ENCODE measurements at places on chromosomes 5 and 9. TPM values are rescaled to one million over a fixed set of nuclear protein-coding genes. Genes with fewer than 3 reads are reported as not detected.

- no peak overlapping the region for H3K27ac ChIP-seq
- no peak overlapping the region for H3K4me3 ChIP-seq
- no peaks in the 10 kb centered on the region for H3K27me3 ChIP-seq
Observed at GRCh38 chr9:112198646-112199045, 23.5 kb upstream of the SUSD1 start.

NAIP gene
- total RNA-seq = 21.4 TPM

DNA sequence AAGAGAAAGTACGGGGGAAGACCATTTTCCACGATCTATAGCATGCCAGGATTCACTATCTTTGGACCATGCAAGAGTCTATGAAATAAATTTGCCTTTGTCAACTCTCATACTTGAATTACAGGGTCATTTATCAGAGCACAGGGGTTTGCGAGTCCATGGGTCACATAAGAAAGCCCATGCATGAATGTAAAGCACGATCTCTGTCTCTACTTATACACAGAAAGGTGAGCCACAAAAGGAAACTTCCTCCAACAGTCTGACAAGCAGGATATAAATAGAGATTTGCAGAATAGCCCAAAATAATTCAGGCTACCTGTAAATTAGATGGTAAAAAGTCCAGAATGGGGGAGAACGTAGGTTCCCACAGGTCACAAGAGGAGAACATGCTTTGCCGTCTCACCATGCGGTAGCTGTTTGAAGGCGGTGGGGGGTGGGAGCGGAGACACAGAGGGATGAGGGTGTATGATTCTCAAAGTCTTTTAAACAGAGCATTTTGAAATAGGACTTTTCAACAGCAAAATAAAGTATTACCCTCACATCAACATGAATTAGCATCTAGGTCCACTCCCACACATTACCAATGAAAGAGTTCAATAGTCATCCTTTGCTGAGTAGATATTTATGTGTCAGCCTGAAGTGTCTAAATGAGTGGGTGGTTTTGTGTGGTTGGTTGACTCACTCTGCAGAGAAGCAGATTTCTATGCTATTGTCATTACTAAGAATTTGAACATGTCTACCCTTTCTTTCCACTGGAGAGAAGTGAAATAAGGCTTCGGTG is 279.7 kb downstream of the EBF1 start:
- DNase-seq = no peak
- peaks cover 12% of the 10 kb centered on the region for H3K4me1 ChIP-seq
- H3K4me3 ChIP-seq = no peak overlapping the region
- H3K27ac ChIP-seq = no peak overlapping the region

DNA sequence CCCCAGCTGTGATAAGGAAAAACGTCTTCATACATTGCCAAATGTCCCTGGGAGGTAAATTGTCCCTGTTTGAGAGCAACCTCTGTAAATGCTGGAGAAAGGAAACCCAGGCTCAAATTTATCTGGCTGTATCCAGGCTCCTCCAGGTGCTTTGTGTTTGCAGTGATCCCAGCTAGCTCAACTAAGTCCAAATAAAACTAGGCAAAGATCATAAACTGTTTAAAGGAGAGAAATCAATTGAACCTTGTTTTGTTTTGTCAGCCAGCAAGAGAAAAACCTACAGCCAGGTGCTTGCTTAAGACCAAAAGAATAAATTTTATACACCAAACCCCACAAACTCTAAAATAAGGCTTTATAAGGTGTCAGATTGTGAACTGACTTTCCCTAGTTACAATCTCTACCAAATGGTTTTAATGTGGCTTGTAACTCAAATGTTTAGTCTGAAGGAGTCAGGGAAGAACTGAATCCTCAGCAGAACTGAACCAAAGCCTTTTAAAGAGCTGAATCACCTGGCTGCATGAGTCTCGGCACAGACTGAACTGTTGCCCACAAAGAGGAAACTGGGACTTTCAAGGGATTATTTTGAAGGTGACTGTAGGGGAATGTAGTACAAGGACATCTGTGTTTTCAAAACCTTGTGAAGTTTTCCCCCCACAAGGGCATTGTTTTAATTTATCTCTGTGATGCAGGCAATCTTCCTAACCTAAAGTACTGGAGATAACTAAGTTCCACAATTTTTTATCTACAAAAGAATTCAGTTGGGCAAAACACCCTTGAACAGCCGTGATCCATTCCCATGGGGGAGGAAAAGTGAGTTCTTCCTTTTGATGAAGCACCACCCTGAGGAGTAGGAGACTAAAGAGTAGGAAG is 201.7 kb upstream of the TARS1 start:
- H3K27me3 ChIP-seq = no peaks in the 10 kb centered on the region
- no peaks in the 10 kb centered on the region for H3K36me3 ChIP-seq
- DNase-seq = no peak
- peaks cover 27% of the 10 kb centered on the region for H3K4me1 ChIP-seq
- H3K27ac ChIP-seq = no peak overlapping the region

SLC6A7 gene
- total RNA-seq = not detected

DNA sequence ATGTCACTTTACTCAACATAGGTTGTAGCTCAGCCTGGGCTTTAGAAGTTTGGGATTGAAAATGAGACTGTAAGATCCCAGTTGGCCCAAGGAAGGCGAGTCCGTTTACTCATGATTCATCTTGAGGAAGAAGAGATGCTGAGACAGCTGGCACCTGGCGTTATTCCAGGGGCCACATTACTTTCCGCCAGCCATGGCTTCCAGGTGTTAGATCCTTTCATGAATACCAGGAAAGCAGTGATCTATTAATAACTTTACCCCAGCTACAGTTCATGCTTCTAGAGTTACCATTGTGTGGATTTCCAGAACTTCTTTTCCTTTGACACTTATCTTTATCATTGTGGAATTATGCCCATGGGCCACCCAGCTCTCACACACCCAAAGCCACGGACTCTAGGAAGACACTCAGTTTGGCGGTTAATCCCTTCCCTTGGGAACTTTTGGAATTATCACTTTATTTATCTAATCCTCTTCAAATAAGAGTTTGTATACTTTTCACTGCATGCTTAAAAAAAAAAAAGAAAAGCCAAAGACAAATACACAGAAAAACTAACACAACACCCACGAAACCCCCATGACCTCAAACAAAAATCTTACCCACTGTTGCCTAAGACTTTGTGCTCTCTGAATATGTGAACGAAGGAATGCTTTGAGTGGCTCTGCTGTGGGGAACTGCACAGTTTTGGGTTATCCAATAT is 26.9 kb downstream of the RAI14 start:
- no peaks in the 10 kb centered on the region for H3K36me3 ChIP-seq
- no peak overlapping the region for H3K27ac ChIP-seq
- no peaks in the 10 kb centered on the region for H3K4me1 ChIP-seq
- peaks cover 6% of the 10 kb centered on the region for H3K27me3 ChIP-seq
- no peak overlapping the region for H3K4me3 ChIP-seq
- DNase-seq = no peak

PWWP2A gene
- 41.7 TPM for total RNA-seq

GRCh38 chr9:99189887-99190596 is 31.7 kb downstream of the ALG2 start:
- no peaks in the 10 kb centered on the region for H3K36me3 ChIP-seq
- no peak for DNase-seq
- peaks cover 4% of the 10 kb centered on the region for H3K27me3 ChIP-seq
- H3K4me1 ChIP-seq = peaks cover 13% of the 10 kb centered on the region
- no peak overlapping the region for H3K27ac ChIP-seq

GMCL2 gene
- not detected for total RNA-seq

CDC14B gene
- total RNA-seq = 13.3 TPM

PITX1 gene
- total RNA-seq = not detected

ROPN1L gene
- total RNA-seq = 0.57 TPM

DNA sequence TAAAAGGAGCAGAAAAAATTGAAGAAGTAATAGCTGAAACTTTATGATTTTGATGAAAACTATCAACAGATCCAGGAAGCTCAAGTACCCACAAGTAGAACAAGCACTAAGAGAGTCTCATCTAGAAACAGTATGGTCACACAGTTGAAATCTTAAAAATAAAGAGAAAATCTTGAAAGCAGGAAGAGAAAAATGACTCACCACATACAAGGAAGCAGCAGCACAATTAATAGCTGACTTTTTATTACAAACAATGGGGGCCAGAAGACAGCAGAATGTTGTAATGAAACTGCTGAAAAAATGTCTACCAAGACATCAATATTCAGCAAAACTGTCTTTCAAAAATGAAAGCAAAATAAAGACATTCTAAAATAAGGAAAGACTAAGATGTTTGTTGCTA is 1108.3 kb upstream of the DMAC1 start:
- H3K4me1 ChIP-seq = no peaks in the 10 kb centered on the region
- H3K4me3 ChIP-seq = no peak overlapping the region
- peaks cover 4% of the 10 kb centered on the region for H3K27me3 ChIP-seq
- no peak overlapping the region for H3K27ac ChIP-seq
- no peak for DNase-seq

- no peaks in the 10 kb centered on the region for H3K4me1 ChIP-seq
- no peak overlapping the region for H3K27ac ChIP-seq
- H3K36me3 ChIP-seq = no peaks in the 10 kb centered on the region
- DNase-seq = no peak
- no peaks in the 10 kb centered on the region for H3K27me3 ChIP-seq
Observed at GRCh38 chr5:18605186-18605585, 970.9 kb downstream of the TAF11L14 start.

SLC45A2 gene
- total RNA-seq = 0.93 TPM

- H3K4me1 ChIP-seq = peaks cover 53% of the 10 kb centered on the region
- H3K27me3 ChIP-seq = no peaks in the 10 kb centered on the region
- DNase-seq = no peak
- H3K36me3 ChIP-seq = peaks cover 10% of the 10 kb centered on the region
- peak overlapping the region; percentile 89 for H3K27ac ChIP-seq
Observed at GRCh38 chr9:72363236-72363635, 1.8 kb downstream of the ZFAND5 start.

GRCh38 chr5:112397690-112398089 is 21.4 kb downstream of the EPB41L4A start:
- H3K27me3 ChIP-seq = peaks cover 17% of the 10 kb centered on the region
- DNase-seq = no peak
- no peak overlapping the region for H3K4me3 ChIP-seq
- no peaks in the 10 kb centered on the region for H3K4me1 ChIP-seq

SPOCK1 gene
- total RNA-seq = not detected

GRCh38 chr9:104921067-104921741 is 6.8 kb downstream of the ABCA1 start:
- H3K4me1 ChIP-seq = no peaks in the 10 kb centered on the region
- H3K27ac ChIP-seq = no peak overlapping the region
- no peak for DNase-seq
- H3K36me3 ChIP-seq = no peaks in the 10 kb centered on the region
- H3K27me3 ChIP-seq = no peaks in the 10 kb centered on the region
- no peak overlapping the region for H3K4me3 ChIP-seq

PCDHAC1 gene
- not detected for total RNA-seq

IFNB1 gene
- total RNA-seq = not detected

- H3K27ac ChIP-seq = no peak overlapping the region
- no peaks in the 10 kb centered on the region for H3K4me1 ChIP-seq
- no peaks in the 10 kb centered on the region for H3K27me3 ChIP-seq
- H3K36me3 ChIP-seq = no peaks in the 10 kb centered on the region
Observed at GRCh38 chr5:22314548-22314947, 538.6 kb downstream of the CDH12 start.

- H3K36me3 ChIP-seq = peaks cover 4% of the 10 kb centered on the region
- no peak overlapping the region for H3K4me3 ChIP-seq
- H3K27ac ChIP-seq = no peak overlapping the region
Observed at GRCh38 chr9:135921749-135922310, 14.5 kb upstream of the CAMSAP1 start.

GZMA gene
- total RNA-seq = 7.3 TPM

GRCh38 chr5:103245761-103246160 is 12.8 kb upstream of the MACIR start:
- H3K4me1 ChIP-seq = peaks cover 9% of the 10 kb centered on the region
- no peak for DNase-seq
- H3K27me3 ChIP-seq = peaks cover 35% of the 10 kb centered on the region

GRCh38 chr9:113985968-113986585 is 92.0 kb downstream of the AMBP start:
- no peak overlapping the region for H3K27ac ChIP-seq
- H3K4me1 ChIP-seq = no peaks in the 10 kb centered on the region
- no peak overlapping the region for H3K4me3 ChIP-seq
- peaks cover 12% of the 10 kb centered on the region for H3K36me3 ChIP-seq
- H3K27me3 ChIP-seq = no peaks in the 10 kb centered on the region
- DNase-seq = no peak

HTR4 gene
- total RNA-seq = not detected
